ENCODE measurements at places on chromosomes 1 and 21.

DNA sequence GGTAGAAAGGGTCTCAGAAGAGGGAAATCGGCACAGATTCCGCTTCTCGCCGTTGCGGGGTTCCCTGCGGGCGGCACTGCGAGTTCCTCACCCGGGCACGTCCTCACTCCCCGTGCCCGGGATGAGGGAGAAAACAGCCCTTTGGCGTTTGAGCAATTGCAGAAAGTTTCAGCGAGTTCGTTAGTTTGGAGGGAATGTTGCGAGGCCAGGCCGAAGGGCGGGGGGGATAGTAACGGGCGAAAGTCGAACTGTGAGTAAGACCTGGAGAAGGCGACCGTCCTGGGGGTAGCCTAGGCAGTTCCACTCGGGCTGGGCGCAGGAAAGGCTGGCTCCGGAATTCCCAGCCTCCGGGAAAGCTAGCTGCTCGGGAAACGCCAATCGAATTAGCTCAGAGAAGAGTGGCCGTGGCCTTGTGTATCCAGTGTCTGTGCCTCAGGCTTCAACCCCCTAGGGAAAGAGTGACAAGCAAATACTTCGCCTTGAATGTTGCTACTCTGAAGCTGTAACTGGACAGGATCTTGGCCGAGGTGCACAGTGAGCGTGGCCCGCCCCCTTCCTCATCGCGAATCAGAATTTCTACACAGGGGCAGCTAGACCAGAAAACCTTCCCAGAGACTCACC lies 787 bp downstream of the PTGFR start:
- DNase-seq = no peak

DNA sequence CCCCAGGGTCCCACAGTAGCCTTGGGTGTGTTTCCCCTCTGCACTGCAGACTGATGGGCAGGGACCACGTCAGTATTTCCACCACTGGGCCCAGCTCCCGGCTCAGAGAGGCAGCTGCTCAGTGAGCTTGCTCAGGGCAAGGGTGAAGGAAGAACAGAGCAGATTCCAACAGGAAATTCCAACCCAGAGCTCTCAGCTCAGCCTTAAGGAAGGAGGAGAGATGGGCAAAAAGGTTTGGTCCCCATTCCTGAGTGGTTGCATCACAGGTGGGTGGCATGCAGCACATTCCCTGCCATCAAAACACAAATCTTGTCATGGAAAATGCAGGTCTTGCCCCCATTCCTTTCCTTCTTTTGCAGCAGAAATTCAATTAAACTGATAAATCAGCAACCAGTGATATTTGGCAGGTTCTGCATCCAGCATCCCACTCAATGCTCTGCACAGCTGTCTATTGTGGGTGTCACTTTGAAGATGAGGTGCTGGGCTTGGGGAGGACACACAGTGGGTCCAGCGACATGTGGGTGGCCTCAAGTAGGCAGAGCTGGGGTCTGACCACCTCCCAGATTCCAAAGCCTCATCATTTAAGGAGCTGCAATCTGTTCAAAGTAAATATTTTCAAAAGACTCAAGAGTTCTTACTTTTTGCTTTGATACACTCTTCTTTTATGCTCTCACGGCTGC lies 315.4 kb downstream of the DSCAM start:
- no peak for DNase-seq

GRCh38 chr1:87176514-87176913 lies 152.2 kb upstream of the LMO4 start:
- no peak for DNase-seq

DNA sequence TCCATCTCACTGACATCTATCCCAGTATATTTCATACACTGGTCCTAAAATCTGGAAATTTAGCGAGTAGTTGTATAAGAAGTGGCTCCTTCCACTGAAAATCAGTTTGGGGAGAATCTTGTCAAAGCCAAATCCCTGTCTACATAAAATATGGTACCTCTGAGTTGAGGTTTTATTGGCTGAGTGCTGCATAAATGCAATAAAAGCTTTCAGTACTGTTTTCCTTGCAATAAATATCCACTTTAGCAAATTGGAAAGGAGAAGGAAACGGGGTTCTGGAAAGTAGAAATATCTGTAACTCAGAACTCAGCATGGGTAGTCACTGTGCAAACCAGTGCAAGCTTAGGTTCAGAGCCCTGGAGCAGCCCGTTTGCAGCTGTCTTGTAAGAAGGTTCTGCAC lies 580.2 kb downstream of the SMYD3 start:
- DNase-seq = no peak

- peak; percentile 8 for DNase-seq
Observed at GRCh38 chr1:160108888-160109662, 6.5 kb upstream of the ATP1A2 start.
